ENCODE measurements at places on chromosomes 16 and 17.

- no peak for DNase-seq
Measured at GRCh38 chr16:74729783-74730683, 29.4 kb upstream of the MLKL start.

DNA sequence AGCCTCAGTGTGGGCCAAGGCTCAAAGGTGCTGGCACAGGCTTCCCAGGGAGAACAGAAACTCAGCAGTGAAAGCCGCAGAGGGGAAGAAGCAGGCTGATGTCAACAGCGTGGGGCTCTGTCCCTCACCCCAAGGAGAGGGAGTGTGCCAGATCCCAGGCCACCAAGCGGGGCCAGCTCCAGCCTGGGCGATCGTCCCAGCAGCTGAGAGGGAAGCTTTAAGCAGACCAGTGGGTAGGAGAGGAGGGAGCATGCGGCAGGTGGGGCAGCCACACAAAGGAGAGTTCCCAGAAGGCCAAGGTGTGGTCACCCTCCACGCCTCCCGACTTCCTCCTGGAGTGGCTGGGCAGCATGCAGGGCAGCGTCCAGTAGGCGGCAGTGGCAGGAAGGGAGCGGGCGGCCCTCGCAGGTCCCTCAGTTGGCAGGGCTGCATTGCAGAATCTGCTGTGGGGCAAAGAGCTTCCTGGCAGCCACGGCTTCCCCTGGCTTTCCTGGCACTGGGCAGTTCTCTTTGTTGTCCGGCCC, 6.0 kb downstream of the SYNGR2 start:
- no peak for DNase-seq

DNA sequence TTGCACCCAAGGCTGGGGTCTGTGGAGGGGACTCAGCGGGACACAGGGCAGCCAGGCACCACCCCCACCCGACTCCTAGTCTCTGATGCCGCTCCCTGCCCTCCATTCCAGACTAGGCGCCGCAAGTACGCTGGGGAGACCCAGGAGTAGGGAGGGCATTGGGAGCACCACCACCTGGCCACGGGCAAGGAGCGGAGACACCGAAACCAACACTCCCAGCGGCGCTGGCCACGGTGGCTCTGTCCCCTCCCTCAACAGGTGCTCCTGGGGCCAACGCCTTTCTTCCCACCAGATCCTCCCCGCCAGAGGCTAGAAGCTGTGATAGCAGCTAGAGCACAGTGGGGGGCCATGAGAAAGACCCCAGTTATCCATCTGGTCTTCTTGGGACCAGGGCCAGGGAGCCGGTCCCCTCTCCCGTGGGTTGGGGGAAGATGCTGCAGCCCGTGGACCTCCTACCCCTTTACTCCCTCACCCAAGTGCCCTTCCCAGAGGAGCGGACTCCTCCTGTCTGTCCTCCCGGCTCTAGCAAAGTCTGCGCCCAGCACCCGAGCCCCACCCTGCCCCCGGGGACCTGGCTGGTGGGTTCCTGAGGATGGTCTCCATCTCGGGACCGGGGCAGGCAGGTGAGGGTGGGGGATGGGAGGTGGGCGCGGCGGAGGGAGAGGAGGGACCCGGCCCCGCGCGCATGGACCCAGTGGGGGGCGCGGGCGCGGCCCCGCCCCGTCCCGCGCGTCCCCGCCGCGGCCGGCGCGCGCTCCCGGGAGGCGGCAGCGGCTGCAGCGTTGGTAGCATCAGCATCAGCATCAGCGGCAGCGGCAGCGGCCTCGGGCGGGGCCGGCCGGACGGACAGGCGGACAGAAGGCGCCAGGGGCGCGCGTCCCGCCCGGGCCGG, at the start of gene SYNGR3:
TSS of gene SYNGR3 (plus strand) at position 762 of the 892 bp plus-strand sequence. CDS start 133 bp downstream, outside the sequence.
- no peak for DNase-seq

- peak; percentile 22 for DNase-seq
Measured at GRCh38 chr17:73610331-73610911, 33.8 kb downstream of the SDK2 start.

DNA sequence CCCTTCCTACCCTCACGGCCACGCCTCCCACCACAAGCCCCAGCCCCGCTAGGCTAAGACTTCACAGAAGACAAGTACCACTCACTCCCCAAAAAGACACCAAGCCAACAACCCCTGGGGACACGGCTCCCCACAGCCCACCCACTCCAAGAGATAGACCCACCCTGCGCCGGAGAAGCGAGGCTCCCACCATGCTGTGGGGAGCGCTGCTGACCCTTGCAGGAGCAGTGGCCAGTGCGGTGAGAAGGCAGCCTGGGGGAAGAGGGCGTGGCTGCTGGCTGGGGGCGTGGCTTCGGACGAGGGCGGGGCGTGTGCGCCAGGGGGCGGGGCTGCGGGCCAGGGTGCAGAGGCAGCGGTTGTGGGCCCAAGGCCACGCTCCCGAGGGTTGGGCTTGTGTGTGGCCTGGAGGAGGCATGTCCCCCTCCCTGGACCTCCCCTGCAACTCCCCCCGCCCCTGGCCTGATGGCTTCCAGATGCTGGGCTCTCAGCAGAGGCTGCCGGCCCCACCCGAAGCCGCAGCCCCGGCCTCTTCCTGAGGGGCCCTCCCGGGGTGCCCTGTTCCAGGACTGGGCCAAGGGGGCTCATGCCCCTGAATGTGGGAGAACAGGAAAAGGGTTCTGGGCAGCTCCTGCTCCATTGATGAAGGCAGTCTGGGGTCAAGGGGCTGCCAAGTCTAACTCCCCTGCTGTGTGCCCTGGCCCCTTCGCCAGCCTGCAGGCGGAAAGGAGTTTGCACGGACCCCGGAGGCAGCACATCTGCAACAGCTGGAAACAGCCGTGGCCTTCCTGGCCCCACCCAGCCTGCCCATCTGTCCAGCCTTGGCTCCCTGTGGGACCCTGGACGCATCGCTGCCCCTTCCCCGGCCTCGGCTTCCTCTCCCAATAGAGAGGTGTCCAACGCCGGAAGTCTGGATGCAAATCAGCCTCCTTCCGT, 9.1 kb downstream of the TFAP4 start:
- peak; percentile 94 for DNase-seq

DNA sequence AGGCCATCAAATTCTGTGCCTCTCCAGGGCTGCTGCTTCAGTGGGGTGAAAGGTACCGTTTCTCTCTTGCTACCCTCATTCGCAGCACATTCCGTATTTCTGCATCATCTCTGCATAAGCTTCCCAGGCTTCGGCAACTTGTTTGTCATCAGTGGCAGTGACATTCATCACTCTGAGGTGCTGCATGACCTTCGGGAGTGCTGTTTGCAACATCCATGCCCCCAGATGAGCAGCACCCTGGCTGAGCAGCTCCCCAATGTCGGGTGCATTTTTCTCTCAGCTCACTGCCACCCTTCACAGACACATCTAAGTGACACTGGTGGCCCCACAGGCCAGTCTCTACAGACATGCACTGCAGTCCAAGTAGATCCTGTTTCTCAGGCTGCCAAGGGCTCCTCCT, 3.8 kb downstream of the CREBBP start:
- DNase-seq: no peak

- no peak for DNase-seq
Measured at GRCh38 chr17:45889579-45889978, 4.8 kb upstream of the MAPT start.

DNA sequence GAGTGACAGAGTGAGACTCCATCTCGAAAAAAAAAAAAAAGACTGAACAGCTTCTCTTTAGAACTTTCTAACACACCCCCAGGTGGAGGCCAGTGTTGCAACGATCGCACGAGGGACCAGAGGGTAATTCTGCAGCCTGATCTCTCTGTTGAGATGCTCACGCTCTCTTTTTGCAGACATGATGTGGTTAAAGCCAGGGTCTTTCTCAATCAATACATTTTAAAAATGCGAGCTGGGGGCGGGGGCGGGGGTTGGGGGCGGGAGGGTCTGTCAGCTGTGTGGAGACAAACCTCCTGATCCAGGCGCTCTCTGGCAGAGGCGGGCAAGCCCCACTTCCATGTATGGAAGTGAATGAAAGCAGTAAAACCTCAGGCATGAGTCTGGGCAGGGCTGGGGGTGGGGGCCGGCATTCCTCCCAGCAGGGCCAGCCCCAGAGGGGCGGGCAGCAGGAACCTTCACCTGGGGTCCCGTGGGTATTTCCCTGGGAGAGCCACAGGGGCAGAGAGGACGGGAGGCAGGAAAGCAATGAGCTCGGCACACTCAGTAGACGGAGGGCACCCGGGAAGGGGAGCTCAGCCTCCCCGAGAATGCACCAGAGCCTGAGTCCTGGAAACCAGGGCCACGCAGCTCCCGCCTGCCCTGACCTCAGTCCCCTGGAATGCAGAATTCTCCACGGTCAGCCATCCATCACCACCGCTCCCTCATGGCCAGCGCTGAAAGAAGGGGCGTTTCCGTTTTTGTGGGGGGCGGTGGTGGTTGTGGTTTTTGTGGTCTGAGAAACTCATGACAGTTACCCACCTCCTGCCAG, 28.0 kb downstream of the NXN start:
- peak; percentile 95 for DNase-seq

DNA sequence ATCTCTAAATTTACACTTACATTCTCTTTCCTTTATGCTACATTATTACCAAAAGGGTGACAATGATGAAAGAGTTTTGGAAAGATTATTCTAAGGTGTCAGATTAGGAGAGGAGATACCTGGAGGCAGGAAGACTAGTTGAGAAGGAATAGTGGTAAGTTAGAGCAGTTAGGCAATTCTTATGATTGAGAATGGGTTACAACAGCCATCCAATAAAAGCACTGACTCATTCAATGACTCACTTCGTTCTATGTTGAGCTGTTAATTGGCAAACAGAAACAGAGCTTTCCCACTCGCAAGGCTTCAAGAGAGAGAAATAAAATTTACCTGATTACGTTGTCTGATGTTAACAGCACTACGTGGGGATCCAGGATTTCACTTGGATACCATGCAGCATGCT, 5.8 kb downstream of the NUP88 start:
- DNase-seq: peak; percentile 77
